Activated naive CD8-positive, alpha-beta T cell treated with anti-CD3 and anti-CD28 coated beads for 36 hours (primary cell): ENCODE measurements at places on chromosomes 1 and 21.

DNA sequence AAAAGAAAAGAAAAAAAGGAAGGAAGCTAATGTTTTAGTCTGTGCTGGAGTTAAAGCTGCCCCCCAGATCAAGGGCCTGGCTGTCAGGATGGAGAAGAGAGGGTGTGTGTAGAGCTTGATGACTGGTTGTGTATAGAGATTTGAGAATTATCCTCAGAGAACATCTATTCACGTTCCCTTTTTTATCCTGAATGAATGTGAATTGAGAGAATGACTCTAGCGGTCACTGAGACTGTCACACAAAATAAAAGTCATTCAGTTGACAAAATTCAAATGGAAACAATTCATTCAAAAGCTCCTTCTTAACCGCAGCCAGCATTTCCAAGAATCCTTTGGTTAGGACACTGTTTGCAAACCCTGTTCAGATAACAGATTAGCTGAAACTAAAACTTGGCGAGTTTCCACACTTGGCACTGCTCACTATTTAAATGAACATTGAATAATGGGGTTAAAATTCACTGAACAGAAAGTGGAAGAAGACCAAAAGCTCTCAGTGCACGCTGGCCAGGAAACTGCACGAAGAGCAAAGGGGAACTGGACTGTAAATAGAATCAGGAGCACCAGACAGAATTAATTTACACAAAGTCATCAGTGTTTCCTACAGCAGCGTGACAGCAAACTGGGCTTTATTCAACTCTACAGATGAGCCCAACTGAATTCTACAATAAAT, 13.6 kb upstream of the FAM89A start:
- DNase-seq = peak; percentile 45

GRCh38 chr1:36796733-36797132, 237.6 kb downstream of the GRIK3 start:
- no peak for DNase-seq

- peak; percentile 66 for DNase-seq
These were observed 765 bp upstream of the VPS45 start for GRCh38 chr1:150066838-150067183.

- no peak for DNase-seq
These were observed 50.2 kb downstream of the EDN2 start for GRCh38 chr1:41434306-41434705.
